Dermis microvascular lymphatic vessel endothelial cell (primary cell): ENCODE measurements at places on chromosomes 13 and 19. TPM values are rescaled to one million over a fixed set of nuclear protein-coding genes. Genes with fewer than 3 reads are reported as not detected.
A peak's percentile ranks its signal among the peaks of the same experiment; 100 is the strongest.

The PCDH17 gene
- 0.39 and 1.1 TPM in 2 replicates for total RNA-seq

The FFAR3 gene
- not detected in 2 replicates for total RNA-seq

The CEACAM21 gene
- total RNA-seq: 10.8 and 17.7 TPM in 2 replicates

The PALM3 gene
- under 0.01 TPM in 1 of 2 replicates, not detected in the other for total RNA-seq

The CLEC17A gene
- total RNA-seq: not detected in 2 replicates

- DNase-seq: no peak
Observed at GRCh38 chr13:69274231-69274630, 833.4 kb upstream of the ATXN8OS start.

DNA sequence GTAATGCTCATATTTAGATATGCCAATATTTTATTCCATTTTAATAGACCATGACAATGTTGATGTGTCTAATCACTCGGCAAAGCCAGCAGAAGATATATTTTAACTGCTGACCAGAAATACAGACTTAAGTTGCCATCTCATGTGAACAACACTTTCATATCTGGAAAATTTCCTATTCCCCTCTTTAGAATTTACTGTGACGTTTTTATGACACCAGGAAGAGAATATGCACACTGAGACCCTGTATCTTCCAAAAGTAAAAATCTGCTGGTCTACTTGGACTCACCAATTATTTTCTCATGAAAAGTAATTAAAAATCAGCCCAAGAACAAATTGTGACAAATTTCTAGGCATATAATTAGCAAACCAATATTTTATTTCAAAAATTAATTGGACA is 2.1 kb downstream of the PROSER1 start:
- no peak for DNase-seq

DNA sequence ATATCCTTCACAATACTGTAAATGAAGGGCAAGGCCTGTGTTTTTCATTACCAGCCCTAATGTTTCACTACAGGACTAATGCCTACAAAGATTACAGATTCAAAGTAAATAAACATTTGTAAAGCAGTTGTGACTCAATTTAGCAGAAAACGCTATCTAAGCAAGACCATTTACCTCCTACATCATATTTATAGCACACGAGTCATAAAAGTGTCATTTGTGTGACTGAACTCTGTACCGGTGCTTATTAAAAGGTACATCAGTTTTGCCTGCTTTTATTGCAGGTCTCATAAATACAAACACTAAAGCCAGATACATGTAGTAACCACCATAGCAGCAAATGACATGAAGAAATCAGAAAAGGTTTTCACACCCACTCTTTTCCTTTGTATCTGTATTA is 61.5 kb upstream of the SLC15A1 start:
- DNase-seq: no peak

DNA sequence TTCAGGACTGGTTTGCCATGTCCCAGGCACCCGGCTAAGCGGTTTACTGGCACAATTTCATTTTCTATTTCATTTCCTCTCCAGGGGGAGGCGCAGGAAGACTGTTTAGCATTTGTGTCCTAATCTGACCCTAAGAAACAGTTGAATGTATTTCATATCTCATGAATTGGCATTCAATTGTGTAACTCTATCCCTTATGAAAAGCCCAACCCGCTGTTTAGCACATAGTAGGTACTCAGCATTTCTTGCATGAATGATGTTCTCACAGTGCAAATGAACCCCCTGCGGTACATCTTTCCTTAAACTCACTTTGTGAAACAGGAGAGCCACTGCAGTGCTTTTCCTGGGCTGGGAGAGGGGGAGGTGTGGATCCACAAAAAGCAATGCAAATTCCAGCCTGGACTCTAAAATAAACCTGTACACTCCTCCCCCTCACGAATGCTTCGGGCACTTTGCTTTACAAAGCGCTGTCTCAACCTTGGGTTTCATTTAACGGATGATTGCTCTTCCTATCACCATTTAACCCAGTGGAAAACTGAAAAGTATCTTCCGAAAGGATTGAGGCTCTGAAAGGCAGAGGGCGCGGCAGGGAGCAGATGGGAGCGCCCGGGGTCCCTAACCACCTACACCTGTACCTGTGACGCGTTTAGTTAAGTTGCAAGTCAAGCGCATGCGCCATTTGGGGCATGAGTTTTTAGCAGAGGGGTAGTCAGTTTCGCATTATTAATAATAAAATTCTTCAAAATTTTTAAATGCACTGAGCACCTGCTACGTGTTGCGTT is 1.2 kb upstream of the EEF2 start:
- peak; percentile 59 for DNase-seq

DNA sequence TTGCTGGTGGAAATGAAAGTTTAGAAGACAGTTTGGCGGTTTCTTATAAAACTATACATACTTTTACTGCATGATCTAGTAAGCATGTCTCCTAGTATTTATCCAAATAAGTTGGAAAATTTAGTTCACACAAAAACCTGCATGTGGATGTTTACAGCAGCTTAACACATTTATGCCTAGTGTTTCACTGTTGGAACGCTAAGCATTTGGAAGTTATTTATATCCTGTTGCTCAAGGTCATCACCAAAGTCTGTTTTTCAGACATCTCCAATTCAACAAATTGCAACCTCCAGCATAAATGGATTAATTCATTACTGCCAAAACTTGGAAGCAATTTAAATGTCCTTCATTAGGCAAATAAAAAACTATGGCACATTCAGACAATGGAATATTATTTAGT is 461.8 kb downstream of the SUCLA2 start:
- DNase-seq: no peak

GRCh38 chr19:35328851-35329285 is at the start of gene CD22:
TSS of gene CD22 (plus strand) at chr19:35329187. CDS start at chr19:35332041, 2,854 bp downstream.
- no peak for DNase-seq

DNA sequence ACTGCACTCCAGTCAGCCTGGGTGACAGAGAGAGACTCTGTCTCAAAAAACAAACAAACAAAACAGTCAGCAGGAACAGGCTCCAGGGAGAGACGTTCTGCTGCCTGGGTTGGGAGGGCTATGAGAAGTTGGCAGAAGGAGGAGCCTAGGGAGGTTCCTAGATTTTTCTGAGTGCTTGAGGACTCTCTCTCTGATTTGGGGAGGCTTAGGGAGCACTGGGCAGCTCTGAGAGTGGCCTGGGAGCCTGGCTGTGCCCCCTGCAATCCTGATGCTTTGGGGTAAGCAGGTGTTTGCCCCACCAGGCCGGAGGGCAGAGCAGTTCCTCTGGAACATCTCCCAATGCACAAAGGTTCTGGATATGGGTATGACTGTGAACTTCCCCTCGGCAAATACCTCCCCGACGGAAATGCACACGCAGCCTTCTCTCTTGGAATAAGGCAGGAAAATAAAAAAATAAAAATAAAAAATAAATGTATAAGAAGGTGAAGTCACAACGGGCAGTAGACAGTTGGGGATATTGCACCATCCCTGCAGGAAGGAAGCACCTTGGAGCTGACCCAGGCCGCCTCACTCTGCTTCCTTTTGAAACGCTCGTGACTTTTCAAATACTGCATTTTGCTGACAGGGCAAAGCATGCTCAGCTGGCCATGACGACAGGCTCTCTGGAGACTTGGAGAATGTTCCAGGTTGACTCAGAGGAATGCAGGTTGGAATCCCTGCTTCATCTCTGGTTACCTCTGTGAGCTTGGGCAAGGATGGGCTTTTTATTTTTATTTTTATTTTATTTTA is 26.5 kb upstream of the HOMER3 start:
- peak; percentile 90 for DNase-seq

- no peak for DNase-seq
Observed at GRCh38 chr19:32269831-32270230, 75.6 kb upstream of the ZNF507 start.

- no peak for DNase-seq
Observed at GRCh38 chr13:48506092-48506701, 26.7 kb downstream of the RCBTB2 start.

- no peak for DNase-seq
Observed at GRCh38 chr13:51581148-51581820, 3.0 kb upstream of the WDFY2 start.
